Ovary (tissue), 10 donors: ENCODE measurements at places on chromosomes 1 and 21. TPM values are rescaled to one million over a fixed set of nuclear protein-coding genes. Genes with fewer than 3 reads are reported as not detected.

The TAS1R1 gene
- total RNA-seq = not detected

The TPTE gene
- not detected for total RNA-seq

The GUCA2A gene
- not detected for total RNA-seq

The SUMO3 gene
- 63.9 TPM for total RNA-seq

The TAF13 gene
- total RNA-seq = 17.5 TPM

The SERBP1 gene
- total RNA-seq = 150 TPM

The EFCAB14 gene
- 85.7 TPM for total RNA-seq

The SELP gene
- total RNA-seq = 1.5 TPM

The DNAI4 gene
- 21.7 TPM for total RNA-seq

The BSND gene
- total RNA-seq = not detected

The GBP2 gene
- total RNA-seq = 52.5 TPM

The LCE1B gene
- not detected for total RNA-seq

The KRTAP21-3 gene
- not detected for total RNA-seq

The TOR1AIP1 gene
- total RNA-seq = 58.6 TPM

The PLA2G2F gene
- not detected for total RNA-seq

The DEPDC1 gene
- total RNA-seq = 0.25 TPM

The SIK1 gene
- total RNA-seq = 65.1 TPM

The SYT14 gene
- 0.36 TPM for total RNA-seq

The MARK1 gene
- 2.3 TPM for total RNA-seq

The FCRL2 gene
- total RNA-seq = not detected

The DNM3 gene
- total RNA-seq = 3.5 TPM

The CBR3 gene
- total RNA-seq = 6.7 TPM

The KRTAP25-1 gene
- total RNA-seq = not detected

The BACE2 gene
- total RNA-seq = 48.6 TPM

The GJB3 gene
- total RNA-seq = not detected

The FCRL1 gene
- total RNA-seq = 0.65 TPM

The NR5A2 gene
- 1.5 TPM for total RNA-seq

The SPRR2E gene
- total RNA-seq = 1.5 TPM

The FMO3 gene
- 0.32 TPM for total RNA-seq

The KCND3 gene
- total RNA-seq = 0.48 TPM

The FMOD gene
- total RNA-seq = 157 TPM

The TBX19 gene
- 0.92 TPM for total RNA-seq

The TP73 gene
- total RNA-seq = 0.42 TPM

The LRRIQ3 gene
- total RNA-seq = not detected

The CRB1 gene
- 0.69 TPM for total RNA-seq

The ETV3 gene
- 36.4 TPM for total RNA-seq

The CENPF gene
- 1.3 TPM for total RNA-seq

The NR1I3 gene
- not detected for total RNA-seq

The F3 gene
- 230 TPM for total RNA-seq

The GNB1 gene
- total RNA-seq = 92.9 TPM

The TFB2M gene
- total RNA-seq = 9.8 TPM

The PIP5K1A gene
- 49.0 TPM for total RNA-seq

The ABL2 gene
- total RNA-seq = 10.3 TPM

The HTR1D gene
- total RNA-seq = 0.80 TPM

The ZNF648 gene
- total RNA-seq = 0.72 TPM

The SMCP gene
- not detected for total RNA-seq

The FAM151A gene
- total RNA-seq = not detected

The RNF223 gene
- total RNA-seq = not detected

The RPTN gene
- not detected for total RNA-seq

The CENPL gene
- total RNA-seq = 3.4 TPM

The B3GALT5 gene
- 0.89 TPM for total RNA-seq

The COL24A1 gene
- 5.8 TPM for total RNA-seq

The PKP1 gene
- total RNA-seq = 0.48 TPM

The VANGL2 gene
- 18.4 TPM for total RNA-seq

The KRTAP21-2 gene
- total RNA-seq = not detected
